ENCODE measurements at places on chromosomes 5 and 9.

- no peak for DNase-seq
- H3K4me1 ChIP-seq: peaks cover 38% of the 10 kb centered on the region
- peak overlapping the region; percentile 42 for H3K27ac ChIP-seq
- H3K4me3 ChIP-seq: no peak overlapping the region
- no peaks in the 10 kb centered on the region for H3K36me3 ChIP-seq
- H3K27me3 ChIP-seq: no peaks in the 10 kb centered on the region
These were observed 24.7 kb downstream of the ZDHHC11B start for GRCh38 chr5:759781-760362.

- no peaks in the 10 kb centered on the region for H3K36me3 ChIP-seq
- H3K27ac ChIP-seq: peak overlapping the region; percentile 80
- no peak overlapping the region for H3K4me3 ChIP-seq
- DNase-seq: peak; percentile 94
These were observed 29.3 kb upstream of the OBP2B start for GRCh38 chr9:133238272-133238850.

DNA sequence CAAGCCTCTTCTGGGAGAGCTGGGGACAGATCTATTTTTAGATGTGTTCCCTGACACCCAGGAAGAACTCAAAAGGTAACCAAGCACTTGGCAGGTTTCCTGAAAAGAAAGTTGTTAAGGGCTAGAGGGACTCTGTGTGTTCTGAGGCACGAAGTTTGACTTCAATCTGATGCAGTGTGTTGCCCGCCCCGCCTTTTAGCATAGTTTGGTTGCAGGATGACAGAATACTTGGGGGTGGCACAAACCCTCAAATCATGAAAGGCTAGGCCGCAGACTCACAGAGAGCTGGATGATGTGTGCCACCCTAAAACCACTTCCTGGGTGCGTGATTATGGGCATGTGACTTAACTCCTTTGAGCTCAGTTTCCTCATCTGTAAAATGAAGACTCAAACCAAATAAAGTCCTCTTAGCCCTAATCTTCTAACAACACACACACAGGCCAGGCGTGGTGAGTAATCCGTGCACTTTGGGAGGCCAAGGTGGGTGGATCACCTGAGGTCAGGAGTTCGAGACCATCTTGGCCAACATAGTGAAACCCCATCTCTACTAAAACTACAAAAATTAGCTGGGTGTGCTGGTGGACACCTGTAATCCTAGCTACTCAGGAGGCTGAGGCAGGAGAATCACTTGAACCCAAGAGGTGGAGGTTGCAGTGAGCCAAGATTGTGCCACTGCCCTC, 12.8 kb upstream of the NDFIP1 start:
- no peaks in the 10 kb centered on the region for H3K4me1 ChIP-seq
- peak; percentile 14 for DNase-seq
- no peaks in the 10 kb centered on the region for H3K27me3 ChIP-seq
- no peak overlapping the region for H3K27ac ChIP-seq
- no peaks in the 10 kb centered on the region for H3K36me3 ChIP-seq
- H3K4me3 ChIP-seq: no peak overlapping the region

DNA sequence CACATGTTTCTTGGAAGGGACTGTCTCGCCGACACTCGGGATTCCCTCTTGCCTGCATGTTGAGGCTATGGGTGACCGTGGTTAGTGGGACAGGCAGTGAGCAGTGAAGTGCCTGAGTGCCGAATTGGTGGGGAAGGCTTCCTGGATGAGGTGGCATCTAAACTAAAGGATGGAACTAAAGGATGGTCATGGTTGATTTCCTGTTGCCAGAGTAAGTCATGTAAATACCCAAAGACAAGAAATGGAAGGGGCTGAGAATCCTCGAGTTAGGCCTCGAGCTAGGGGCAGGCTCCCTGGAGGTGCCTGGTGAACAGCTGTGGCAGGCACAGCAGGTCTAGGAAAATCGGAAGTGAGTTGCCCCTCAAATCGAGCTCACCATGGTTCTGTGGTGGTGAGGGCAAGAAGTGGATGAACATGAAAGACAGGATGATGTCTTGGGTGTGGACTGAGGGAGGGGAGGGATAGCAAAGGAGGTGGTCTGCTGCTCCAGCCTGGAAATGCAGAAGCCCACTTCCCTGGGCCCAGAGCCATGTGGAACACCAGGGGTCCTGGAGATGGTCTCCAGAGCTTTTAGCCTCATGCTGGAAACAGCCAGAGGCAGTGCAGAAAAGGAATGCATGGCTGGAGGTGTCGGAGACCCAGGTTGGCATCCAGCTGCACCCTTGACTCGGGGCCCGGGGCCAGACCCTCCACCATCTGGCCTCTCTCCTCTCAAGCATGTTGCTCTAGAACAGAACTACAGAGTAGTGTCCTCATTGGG, 12.2 kb downstream of the CD74 start:
- H3K36me3 ChIP-seq: no peaks in the 10 kb centered on the region
- H3K27ac ChIP-seq: no peak overlapping the region
- no peak for DNase-seq
- no peaks in the 10 kb centered on the region for H3K27me3 ChIP-seq
- no peak overlapping the region for H3K4me3 ChIP-seq
- H3K4me1 ChIP-seq: no peaks in the 10 kb centered on the region

DNA sequence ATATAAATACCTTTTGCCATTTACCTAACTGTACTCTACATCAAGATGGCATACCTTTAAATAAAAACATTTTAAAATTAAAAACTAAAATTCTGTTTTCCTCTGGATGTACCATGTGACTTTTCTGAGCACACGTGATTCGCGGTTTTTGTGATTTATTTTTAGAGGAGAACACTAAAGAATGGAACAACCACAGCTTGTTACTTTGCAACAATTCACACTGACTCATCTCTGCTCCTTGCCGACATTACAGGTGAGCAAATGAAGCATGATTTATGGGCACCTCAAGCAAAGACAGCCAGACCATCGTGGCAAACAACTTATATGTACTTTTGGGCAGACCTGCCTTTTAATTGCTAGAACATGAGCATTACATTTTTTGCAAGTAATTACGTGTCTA, 61.3 kb downstream of the GDA start:
- no peak overlapping the region for H3K4me3 ChIP-seq
- no peaks in the 10 kb centered on the region for H3K36me3 ChIP-seq
- H3K27ac ChIP-seq: no peak overlapping the region
- no peaks in the 10 kb centered on the region for H3K4me1 ChIP-seq
- H3K27me3 ChIP-seq: no peaks in the 10 kb centered on the region

- H3K4me1 ChIP-seq: peaks cover 5% of the 10 kb centered on the region
- H3K36me3 ChIP-seq: no peaks in the 10 kb centered on the region
- H3K4me3 ChIP-seq: no peak overlapping the region
These were observed 89.6 kb upstream of the BASP1 start for GRCh38 chr5:17127743-17128231.

DNA sequence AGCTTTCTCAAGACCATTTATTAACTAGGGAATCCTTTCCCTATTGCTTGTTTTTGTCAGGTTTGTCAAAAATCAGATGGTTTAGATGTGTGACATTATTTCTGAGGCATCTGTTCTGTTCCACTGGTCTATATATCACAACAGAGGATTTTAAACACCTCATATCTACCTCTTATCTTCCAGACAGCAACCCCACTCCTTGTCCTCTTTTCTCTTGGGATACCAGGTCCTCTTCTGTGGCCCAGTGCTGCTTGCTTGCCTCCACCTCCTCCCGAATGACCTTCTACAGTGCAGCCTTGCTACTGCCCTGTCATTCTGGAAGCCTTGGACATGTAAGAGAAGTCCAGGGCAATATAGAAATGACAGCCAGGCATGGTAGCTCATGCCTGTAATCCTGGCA, 30.6 kb upstream of the KLF4 start:
- no peaks in the 10 kb centered on the region for H3K4me1 ChIP-seq
- H3K4me3 ChIP-seq: no peak overlapping the region
- no peak overlapping the region for H3K27ac ChIP-seq
- no peaks in the 10 kb centered on the region for H3K27me3 ChIP-seq
- no peaks in the 10 kb centered on the region for H3K36me3 ChIP-seq

DNA sequence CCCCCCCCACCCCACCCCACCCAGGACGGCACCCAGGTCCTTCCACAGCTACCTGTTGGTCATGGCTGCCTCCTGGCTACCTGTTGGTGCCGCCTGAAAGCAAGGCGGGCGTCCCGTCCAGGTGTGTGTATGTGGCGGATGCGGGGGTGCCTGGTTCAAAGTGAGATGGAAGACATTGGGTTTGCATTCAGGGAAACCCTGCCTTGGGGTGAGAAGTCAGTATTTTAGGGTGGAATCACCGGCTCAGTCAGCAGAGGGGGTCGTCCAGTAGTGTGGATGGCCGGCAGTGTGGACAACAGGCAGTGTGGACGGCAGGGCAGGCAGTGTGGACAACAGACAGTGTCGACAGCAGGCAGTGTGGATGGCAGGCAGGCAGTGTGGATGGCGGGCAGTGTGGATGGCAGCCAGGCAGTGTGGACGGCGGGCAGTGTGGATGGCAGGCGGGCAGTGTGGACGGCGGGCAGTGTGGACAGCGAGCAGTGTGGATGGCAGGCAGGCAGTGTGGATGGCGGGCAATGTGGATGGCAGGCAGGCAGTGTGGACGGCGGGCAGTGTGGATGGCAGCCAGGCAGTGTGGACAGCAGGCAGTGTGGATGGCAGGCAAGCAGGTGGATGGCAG, 28.0 kb downstream of the NKD2 start:
- no peak overlapping the region for H3K4me3 ChIP-seq
- H3K4me1 ChIP-seq: no peaks in the 10 kb centered on the region
- DNase-seq: no peak
- no peaks in the 10 kb centered on the region for H3K27me3 ChIP-seq

DNA sequence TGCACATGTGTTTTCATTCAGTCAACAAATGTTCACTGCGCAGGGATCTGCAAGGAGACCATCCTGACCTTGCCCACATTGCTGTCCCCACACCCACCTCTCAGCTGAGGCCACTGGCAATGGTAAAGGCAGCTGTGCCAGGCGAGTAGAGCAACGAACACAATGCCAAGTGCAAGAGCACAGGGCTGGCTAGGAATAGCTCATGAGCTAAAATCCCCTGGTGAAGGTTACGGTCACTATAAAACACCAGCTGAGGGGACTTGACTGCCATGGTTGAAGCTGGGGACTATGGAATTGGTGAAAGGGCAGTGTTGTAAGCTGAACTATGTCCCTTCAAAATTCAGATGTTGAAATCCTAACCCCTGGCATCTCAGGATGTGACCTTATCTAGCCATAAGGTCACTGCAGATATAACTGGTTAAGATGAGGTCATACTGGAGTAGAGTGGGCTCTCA, 96.1 kb downstream of the OTULIN start:
- H3K27ac ChIP-seq: no peak overlapping the region
- DNase-seq: no peak
- H3K27me3 ChIP-seq: no peaks in the 10 kb centered on the region
- no peaks in the 10 kb centered on the region for H3K4me1 ChIP-seq

DNA sequence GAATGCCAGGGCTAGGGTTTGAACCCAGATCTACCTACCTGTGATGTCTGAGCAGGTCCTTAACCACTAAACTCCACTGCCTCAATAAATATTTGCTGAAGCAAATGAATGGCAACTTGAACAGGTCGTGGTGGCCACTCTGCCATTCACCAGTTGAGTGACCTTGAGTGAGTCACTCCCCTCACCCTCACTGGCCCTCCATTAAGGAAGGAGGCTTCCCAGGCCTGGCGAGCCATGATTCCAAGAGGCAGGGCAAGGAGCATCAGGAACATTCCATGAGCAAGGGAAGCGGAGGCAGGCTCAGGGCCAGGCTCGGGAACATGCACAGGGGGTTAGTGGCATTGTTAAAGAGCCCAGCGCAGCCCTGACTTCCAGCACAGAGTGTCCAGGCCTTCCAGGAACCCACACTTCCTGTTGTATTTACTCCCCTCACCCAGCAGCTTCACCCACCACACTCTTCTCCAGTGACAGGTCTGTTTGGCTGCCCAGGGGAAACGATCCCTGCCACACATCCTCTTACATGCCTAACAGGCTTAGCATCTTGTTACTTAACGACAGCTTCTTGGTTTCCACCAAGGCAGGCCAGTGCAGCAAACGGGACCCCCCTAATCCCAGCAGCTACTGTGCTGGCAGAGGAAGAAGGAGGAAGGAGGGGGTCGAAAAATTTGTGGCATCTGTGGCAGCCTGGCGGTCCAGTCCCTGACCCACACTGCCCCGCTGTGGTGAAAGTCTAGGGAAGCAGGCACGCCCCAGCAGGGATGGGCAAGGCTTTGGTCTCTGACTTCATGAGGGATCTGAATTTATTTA, 43.7 kb upstream of the TTC1 start:
- H3K4me3 ChIP-seq: no peak overlapping the region
- no peaks in the 10 kb centered on the region for H3K4me1 ChIP-seq
- peaks cover 15% of the 10 kb centered on the region for H3K27me3 ChIP-seq

GRCh38 chr9:14238518-14238917, 75.4 kb downstream of the NFIB start:
- H3K36me3 ChIP-seq: no peaks in the 10 kb centered on the region
- no peak overlapping the region for H3K4me3 ChIP-seq
- no peak overlapping the region for H3K27ac ChIP-seq
- H3K27me3 ChIP-seq: no peaks in the 10 kb centered on the region
- no peaks in the 10 kb centered on the region for H3K4me1 ChIP-seq
- DNase-seq: no peak

GRCh38 chr9:135255841-135256580, 168.5 kb downstream of the OLFM1 start:
- no peaks in the 10 kb centered on the region for H3K27me3 ChIP-seq
- no peaks in the 10 kb centered on the region for H3K4me1 ChIP-seq
- no peak for DNase-seq
- no peak overlapping the region for H3K4me3 ChIP-seq
